ENCODE measurements at places on chromosomes 16 and 17.

- DNase-seq, result peak; percentile 83
Observed at GRCh38 chr16:66036793-66037715, 329.4 kb upstream of the CDH5 start.

DNA sequence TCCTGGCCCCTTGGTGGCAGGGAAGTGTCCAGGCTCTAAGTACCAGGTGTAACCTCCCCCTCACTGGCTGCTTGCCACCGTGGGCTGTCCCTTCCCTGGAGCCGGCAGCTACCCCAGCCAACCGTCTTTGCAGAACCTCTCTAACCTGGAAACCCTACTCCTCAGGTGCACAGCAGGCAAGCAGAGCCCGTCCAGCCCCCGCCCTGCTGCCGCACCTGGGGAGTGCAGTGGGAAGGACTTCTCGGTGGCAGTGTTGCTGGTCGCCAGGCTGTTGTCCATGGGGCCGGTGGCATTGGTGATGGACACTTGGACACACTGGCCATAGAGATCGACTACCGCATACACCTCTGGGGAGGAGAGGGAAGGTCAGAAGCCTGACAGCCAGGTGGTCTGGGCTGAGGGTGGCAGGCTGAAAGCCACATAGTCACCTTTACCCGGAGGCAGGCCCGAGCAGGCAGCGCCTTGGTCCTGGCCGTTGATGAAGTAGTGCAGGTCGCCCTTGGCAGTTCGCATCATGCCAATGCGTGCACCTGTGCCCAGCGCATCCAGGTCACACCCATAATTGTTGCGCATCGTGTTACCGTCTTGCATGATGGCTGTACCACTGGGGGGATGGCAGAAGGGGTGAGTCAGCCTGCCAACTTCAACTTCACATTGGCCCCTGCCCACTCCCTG lies 6.5 kb downstream of the NEURL4 start:
- no peak for DNase-seq

DNA sequence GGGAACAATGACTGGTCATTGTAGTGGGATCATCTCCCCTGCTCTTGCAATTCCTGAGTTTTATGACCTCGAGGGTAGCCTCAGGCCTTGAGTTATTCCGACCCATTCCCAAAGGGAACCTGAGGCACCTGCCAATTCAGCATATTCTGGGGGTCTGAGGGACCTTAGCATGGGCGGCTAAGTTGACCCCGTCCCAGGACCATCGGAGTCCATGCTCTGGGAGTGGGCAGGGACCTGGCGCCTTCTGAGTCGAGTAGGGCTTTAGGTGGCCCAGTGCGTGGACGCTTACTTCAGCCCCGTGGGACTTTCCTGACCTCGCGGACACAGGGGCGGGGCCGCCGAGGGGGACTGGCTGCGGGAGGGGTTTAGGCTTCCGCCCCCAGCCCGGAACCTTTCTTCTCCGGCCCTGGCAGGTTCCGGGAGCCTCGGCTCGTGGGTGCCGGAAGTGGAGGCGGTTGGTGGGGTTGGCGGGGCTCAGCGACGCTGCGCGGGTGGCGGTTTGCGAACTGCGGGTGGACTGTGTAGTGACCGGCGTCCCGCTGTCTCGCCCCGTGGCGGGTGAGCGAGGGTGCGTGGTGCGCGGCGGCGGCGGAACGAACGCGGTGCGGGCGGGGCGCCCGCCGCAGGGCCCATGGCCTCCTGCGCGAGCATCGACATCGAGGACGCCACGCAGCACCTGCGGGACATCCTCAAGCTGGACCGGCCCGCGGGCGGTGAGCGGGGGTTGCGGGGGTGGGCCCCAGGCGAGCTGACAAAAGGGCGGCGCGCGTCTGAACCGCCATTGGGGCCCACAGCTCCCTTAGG lies at the start of gene EDC4:
EDC4 (plus strand) TSS at position 422 of the 804 bp plus-strand sequence; CDS start at position 632, 210 bp downstream.
- peak; percentile 95 for DNase-seq

GRCh38 chr16:9114842-9115241 lies 23.4 kb downstream of the HAPSTR1 start:
- DNase-seq, result no peak

GRCh38 chr17:31596382-31597323 lies 205.2 kb downstream of the RAB11FIP4 start:
- peak; percentile 96 for DNase-seq

GRCh38 chr17:69703751-69704150 lies 289.3 kb downstream of the MAP2K6 start:
- DNase-seq, result no peak

DNA sequence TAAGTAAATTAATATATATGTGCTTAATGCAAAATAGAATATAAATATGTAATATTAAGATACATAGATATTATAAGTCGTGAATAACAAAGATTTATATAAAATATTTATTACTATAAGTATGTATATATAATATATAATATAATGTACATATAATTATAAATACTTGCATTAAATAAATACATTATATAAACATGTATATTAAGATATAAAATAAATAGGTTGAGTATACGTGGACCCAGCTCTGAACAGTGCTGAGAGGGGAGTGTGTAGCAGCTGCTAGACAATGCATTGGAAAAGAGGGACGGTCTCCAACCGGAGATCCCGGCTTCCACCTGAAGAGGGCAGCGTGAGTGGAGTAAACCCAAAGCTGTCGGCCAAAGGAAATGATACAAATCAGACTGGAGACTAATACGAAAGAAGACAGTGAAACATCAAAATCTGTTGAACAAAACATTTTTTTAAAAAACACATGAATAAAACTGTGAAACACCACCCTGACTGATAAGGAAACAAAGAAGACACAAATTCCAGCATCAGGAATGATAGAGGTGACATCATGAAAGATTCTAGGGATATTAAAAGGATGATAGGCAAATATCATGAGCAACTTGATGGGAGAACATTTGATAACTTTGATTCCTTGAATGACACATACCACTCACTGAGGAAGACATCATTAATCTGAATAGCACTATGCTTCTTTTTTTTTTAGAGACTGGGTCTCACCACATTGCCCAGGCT lies 125.4 kb upstream of the CHMP6 start:
- peak; percentile 87 for DNase-seq

DNA sequence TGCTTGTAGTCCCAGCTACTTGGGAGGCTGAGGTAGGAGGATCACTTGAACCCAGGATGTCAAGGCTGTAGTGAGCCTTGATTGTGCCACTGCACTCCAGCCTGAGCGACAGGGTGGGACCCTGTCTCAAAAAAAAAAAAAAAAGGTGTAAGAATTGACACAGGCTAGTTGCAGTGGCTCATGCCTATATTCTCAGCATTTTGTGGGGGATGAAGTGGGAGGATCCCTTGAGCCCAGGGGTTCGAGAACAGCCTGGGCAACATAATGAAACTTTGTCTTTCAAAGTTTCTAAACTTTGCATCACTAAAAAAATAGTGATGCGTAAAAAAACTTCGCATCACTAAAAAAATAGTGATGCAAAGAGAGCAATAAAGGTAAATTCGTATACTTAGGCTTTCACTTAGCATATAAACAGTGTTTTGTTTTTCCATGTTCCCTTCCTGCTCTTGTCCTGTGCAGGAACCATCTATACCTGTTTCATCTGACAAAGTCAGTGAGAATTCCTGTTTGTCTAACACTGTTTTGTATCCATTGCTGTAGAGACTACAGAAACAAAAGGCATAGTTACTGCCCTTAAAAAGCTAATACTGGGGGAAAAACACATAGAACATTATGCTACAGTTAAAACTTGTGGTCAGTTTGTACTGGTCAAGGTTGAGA lies 32.1 kb downstream of the CTCF start:
- no peak for DNase-seq

DNA sequence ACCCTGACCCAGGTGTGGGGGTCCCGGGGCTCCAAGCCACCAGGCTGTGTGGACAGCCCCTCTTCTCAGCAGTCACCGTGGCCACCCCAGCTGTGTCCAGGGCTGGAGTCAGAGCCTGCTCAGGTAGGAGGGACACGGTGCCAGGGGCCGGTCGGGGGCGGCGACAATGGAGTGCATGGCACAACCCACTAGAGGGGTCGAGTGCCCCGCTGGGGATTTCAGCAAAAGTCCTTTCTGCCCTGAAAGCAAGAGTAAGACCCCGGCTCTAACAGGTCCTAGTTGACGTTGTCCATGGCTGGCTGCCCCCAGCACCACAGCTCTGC lies 11.3 kb downstream of the UTS2R start:
- DNase-seq, result no peak

- DNase-seq, result peak; percentile 33
Observed at GRCh38 chr17:77184474-77184873, 43.7 kb downstream of the SEC14L1 start.

GRCh38 chr16:56382901-56383355 lies 42.4 kb downstream of the AMFR start:
- no peak for DNase-seq

- DNase-seq, result peak; percentile 64
Observed at GRCh38 chr16:4212934-4213296, 29.0 kb downstream of the SRL start.

- DNase-seq, result no peak
Observed at GRCh38 chr17:62135742-62136141, 70.7 kb upstream of the MED13 start.

DNA sequence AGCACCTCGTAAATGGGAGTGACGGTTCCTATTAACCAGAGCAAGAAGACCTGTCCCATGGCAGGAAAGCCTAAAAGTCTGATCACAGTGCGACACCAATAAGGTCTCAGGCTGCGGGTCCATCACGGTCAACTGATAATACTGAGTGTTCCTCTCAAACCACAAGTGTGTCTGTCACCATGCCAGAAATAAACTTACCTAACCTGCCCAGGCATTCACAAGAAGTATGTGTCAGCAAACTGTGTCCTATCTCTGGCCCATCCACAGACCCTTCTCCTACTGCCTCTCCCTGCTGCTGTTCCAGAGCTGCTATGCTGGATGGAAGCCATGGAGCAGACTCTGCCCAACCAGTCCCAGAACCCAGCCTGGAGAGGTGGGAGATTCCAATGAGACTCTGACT lies 73.5 kb downstream of the ZNF423 start:
- no peak for DNase-seq

- peak; percentile 37 for DNase-seq
Observed at GRCh38 chr16:50326835-50327465, 41.8 kb downstream of the BRD7 start.

DNA sequence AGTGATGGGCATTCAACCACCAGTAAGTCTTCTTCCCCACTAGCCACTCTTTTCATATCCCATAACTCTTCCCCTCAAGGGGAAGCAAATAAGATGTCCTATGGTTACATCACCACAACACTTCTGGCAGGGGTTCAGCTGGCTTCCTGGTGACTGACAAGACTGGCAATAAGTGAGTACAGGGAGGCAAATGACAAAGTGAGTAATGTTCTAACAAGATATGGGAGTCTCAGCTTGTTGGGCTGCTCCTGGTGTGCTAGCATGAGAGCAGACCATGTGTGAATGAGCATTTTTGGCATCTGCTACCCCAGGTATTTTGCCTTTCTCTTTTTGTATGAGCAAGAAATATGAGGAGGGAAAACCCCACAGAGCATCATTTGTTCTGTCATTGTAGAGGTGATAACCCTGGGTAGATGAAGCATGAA lies 9.9 kb downstream of the TMIGD1 start:
- DNase-seq, result no peak

- DNase-seq, result no peak
Observed at GRCh38 chr17:64402469-64402868, 11.8 kb upstream of the PECAM1 start.

DNA sequence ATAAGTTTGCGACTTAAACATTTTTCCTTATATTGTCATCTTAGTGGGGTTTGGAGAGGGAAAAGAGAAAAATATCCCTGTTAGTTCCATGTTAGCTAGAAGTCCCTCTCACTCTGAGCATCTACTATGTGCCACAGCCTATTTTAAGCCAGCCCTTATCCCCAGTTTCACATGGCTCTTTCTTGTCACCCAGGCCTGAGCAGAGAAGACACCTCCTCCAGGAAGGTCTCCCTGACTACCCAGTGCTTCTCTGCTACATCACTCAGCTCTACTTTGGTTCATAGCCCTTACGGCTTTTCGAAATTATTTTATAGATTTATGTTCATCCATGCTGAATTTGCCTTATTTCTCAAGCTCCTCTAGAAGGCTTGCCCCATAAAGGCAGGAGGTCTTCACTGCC lies 7.2 kb upstream of the MAP2K3 start:
- no peak for DNase-seq

DNA sequence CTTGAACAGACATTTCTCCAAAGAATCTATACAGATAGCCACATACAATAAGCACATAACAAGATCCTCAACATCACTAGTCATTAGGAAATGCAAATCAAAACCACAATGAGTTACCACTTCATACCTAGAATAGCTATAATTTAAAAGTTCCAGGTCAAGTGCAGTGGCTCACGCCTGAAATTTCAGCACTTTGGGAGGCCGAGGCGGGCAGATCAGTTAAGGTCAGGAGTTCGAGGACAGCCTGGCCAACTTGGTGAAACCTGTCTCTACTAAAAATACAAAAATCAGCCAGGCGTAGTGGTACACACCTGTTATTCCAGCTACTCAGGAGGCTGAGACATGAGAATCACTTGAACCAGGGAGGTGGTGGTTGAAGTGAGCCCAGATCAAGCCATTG lies 19.9 kb downstream of the RANBP10 start:
- DNase-seq, result no peak

DNA sequence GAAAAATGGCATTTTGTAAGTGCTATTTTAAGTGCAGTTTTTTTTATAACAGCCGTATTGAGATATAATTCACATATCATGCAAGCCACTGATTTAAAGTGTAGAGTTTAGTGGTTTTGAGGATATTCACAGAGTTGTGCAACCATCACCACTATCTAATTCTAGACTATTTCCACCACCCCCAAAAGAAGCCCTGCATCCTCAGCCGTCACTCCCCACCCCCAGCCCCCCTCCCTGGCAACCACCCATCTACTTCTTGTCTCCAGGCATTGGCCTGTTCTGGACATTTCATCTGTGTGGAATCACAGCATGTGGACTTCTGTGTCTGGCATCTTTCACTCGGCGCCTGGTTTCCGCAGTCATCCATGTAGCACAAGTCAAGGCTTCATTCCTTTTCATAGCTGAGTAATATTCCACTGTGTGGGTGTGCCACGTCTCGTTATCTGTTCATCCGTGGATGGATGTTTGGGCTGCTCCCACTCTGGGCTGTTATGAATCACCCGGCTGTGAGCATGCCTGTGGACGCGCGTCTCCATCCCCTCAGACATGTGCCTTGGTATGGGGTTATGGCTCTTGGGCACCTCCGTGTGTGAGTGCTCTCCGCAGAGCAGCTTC lies 138.4 kb upstream of the CIBAR2 start:
- DNase-seq, result no peak

DNA sequence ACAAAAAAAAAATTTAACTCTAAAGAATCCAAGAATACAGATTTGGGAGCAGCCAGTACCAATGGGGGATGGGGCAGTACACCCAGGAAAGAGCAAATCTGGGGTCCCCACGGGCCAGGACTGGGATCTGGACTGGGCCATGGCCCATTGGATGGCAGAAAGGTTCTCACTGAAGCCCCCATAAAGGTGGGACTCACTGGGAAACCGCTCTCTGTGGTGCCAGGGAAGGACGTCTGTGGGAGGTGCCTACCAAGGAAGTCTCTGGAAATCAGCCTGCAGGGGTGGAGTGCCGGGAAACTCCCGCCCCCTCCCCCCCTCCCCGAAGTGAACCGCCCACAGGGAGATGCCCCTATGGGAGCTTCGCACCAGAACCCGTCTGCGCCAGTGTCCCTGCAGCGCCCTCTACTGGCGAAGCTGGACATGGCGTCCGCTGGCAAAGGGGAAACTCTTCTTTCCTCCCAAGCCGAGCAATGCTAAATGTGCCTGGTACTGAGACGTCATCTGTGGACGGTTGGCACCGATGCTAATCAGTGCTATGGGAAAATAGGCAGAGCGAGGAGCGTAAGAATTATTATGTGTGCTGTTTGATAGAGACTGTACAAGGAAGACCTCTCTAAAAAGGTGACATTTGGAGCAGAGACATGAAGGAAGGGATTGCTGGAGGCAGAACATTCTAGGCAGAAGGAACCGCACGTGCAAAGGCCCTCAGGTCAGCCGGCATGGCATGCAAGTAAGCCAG lies 671.1 kb downstream of the WWOX start:
- peak; percentile 43 for DNase-seq

All from GM03348 (cell line).